ENCODE measurements at places on chromosomes 6 and 20.

DNA sequence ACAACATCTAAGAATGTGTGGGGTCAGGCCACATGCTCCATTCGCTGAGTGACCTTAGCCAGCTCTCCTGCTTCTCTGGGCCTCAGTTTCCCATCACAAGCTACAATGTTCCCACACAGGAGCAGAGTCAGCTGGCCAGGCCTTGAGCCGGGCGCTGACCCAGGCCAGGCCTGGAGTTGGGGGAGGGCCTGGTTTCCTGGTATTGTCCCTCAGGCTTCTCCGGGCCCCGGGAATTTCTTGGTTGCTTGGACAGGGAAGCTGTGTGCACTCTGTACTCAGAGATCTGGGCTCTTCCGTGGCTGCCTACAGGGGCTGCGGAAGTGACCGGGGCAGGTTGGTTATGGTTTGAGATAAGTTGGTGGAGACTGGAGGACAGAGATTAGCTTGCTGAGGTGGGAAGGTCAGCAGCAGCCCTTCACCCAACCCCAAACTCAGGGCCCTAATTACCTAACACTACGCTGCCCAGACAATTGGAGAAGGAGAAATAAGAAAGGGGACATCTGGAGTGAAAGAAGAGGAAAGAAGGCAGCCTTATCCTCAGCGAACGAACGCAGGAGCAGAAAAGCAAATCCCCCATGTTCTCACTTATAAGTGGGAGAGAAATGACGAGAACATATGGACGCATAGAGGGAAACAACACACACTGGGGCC is 6.2 kb downstream of the TGM2 start:
- no peak for DNase-seq

GRCh38 chr6:118709859-118710350 is 58.5 kb upstream of the CEP85L start:
- DNase-seq, result peak; percentile 54

DNA sequence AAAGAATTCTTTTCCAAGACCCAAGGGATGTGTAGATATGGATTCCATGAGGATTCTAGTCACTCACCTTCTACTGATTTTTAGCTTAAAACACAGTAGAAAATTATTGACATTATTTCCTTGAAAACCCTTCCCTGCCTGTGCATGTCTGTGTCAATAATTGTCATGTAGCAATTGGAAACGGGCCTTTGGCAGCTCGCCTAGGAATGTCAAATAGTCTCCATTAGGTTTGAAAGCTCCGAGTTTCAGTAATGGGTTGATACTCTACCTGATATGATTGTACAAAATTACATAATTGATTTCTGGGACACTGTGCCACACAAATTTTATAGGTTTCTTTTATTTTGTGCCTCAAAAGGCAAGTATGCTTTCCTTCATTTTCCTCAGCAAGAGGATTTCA is 515.2 kb upstream of the ARID1B start:
- DNase-seq, result no peak

GRCh38 chr20:2130062-2130591 is 28.5 kb downstream of the STK35 start:
- no peak for DNase-seq

GRCh38 chr6:131764350-131764749 is 43.5 kb upstream of the ENPP1 start:
- no peak for DNase-seq

DNA sequence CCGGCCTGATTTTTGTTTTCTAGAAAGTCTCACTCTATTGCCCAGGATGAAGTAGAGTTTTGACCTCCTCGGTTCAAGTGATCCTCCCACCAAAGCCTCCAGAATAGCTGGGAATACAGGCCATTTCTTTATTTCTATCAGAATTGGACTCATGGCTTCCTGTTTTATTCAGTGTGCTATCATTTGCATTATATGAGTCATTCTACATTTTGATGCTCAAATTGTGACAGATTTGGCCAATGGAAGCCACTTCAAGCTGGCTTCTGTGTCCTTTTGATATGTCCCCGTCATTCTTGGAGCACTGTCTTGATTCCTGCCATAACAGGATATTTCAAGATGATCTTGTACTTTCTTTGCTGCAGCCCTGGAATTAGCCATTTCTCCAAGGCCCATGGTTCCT is 75.1 kb downstream of the CNBD2 start:
- DNase-seq, result no peak

- DNase-seq, result no peak
Observed at GRCh38 chr6:121879149-121879548, 443.7 kb downstream of the GJA1 start.

DNA sequence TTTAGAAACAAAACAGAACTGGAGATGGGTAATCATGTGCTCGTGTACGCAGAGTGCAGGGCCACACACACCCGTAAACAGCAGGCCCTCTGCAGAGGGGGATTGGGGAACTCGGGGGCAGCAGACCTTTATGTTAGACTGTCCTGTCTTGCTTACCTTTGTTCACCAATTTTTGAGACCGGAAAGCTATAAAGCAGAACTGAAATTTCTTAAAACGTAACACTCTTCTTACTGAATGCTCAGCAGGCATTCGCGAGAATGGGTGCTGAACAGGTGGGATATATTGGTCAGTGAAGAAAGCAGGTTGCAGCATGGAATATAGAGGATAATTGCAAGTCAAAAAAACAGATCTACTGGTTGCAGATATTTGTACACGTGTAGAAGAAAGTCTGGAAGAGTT is 211.1 kb downstream of the BMP7 start:
- no peak for DNase-seq

GRCh38 chr6:168440520-168441433 is at the start of gene SMOC2:
Gene SMOC2 (plus strand): TSS chr6:168441184. CDS start chr6:168441371, 187 bp downstream.
- DNase-seq, result no peak

DNA sequence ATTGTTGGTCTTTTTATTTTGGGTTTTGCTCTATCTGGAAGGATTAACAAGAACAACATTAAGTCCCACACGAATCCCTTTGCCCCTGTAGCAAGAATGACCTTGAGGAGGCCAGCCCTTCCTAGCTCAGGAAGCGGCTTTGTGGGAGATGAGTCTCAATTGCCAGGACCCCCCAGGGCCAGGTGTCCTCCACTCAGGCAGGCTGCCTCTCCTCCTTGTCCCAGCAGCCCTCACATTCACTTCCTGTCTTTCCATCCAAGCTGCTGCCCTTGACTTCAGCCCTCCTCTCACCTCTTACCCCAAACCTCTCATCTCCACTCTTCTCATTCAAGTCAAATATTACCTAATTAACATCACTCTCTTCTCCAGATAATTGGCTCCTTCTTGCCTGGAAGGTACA is 22.6 kb upstream of the SYNDIG1 start:
- no peak for DNase-seq

DNA sequence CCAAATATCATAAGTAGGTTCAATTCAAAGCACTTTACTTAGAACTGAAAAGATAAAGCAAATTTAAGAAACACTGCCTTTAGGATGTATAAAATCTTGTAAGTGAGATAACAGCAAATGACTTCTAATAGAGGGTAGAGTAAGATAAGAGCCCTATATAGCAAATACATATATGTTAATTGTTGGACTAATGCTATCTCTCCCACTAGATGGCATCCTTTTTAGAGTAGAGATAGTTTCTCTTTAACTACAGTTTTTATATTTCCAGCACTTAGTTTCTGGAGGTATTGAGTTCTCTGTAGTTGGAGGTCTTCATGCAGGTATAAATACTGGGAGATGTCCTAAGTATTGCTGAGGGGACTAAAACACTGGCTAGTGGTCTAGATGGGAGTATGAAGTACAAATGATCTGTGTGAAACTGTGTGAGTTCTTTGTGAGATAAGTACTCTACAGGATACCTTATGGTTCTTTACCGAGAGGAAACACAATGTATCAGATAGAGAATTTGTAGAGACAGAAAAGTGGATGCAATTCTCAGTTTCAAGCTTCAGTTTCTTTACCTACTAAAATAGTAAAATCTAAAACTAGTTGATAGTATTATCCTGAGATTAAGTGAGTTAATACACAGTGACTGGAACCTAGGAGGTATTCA is 399.3 kb downstream of the KHDRBS2 start:
- DNase-seq, result no peak

DNA sequence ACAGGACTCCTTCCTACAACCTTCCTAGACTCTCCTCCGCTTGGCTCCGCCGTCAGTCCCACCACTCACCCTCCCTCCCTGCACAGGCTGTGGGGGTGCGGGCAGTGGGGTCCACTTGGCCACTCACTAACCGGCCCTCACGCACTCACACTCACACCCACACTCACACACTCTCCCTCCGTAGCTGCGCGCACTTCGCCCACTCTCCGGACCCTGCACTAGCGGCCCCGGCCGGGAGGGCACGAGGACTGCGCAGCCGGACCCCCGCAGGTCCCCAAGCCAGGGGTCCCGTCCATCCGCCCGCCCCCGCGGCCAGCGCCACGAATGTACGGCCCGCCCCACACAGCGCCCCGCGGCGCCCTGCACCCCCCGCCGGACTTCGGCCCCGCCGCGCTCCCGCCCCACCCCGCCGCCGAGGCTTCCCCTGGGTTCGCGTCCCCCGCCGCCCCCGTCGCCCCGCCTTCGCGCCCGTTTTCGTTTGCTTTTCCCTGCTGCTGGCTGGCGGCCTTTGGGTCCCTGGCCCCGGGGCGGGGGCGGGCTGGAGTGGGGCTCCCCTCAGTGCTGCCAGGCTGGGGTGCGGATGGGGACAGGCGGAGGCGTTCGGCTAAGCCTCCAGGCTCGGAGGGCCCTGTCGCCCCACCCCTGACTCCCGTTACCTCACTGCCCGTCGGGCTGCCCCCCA is 23.0 kb upstream of the SLC22A7 start:
- DNase-seq, result no peak

DNA sequence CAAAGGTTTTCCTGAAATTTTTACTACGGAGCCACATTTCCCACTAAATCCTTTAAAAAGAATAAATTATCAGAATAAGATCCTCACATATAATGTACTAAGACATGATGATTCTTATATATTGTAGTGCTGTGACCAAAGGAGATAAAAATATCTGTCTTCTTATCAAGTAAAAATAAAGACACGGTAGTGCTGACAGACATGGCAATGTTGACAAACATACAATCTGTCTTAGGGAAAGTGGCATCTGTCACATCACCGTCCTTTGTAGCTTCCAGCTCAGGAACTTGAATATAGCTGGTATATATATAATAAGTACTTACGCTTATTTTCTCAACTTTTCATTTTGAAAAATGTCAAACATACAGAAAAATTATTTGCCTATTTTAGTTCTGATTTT is 66.8 kb downstream of the NUDT3 start:
- DNase-seq, result no peak

DNA sequence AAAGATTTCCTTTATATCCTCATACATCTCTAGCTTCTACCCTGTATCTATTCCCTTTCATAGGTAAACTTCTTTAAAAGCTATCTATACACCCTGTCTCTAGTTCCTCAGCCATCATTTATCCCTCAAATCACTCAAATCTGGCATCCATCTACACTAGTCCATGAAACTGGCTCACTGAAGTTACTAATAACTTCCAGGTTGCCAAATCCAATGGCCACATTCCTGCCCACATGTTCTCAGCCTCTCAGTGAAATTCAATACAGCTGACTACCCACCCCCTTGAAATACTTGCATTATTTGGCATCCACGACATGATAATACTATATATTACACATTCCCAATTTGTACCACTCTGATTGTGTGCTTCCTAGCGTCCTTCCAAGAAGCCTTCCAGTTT is 8.7 kb downstream of the REPS1 start:
- no peak for DNase-seq

DNA sequence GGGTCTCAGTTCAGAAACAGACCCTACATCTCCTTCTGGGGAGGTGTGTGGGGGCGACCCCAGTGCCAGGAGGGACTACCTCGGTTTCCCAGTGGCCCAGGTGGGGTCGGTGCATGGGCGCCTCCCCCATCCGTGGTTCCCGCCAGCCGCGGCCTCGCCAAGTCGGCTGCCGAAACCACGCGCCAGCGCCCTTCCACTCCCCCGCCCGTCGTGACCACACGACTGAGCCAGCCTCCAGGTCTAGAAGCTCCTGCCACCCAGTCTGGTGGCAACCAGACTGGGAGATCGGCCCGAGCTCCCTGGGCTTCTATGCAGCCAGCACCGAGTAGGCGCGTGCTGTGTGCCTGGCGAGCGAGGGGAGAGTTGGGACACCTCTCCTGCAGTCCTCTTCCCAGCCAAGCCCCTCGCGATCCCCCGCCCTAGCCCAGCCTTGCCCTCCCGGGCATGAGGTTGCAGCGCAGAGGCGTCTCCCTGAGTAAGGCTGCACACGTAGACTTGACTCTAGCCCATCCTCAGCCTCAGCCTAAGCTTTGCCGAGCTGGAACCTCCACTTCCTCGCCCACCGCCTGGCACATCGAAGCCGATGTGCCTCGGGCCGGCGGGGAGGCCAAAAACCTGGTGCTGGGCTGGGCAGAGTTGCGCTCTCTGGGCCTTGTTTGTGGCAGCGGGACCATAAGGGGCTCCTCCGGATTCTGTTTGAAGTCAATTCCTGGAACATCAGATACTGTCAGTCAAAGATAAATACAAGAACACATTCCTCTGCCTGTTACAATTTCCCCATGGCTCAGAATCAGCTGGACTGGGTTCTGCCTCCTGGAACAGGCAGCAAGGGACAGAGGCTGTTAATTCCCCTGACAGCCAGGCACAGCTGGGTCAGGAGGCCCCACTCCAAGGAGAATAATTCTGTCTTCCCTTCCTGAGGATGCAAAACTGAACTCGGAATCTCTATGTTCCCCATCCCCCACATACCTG is 1.5 kb upstream of the CPNE5 start:
- no peak for DNase-seq

GRCh38 chr6:105648276-105648675 is 245.4 kb upstream of the PREP start:
- no peak for DNase-seq

DNA sequence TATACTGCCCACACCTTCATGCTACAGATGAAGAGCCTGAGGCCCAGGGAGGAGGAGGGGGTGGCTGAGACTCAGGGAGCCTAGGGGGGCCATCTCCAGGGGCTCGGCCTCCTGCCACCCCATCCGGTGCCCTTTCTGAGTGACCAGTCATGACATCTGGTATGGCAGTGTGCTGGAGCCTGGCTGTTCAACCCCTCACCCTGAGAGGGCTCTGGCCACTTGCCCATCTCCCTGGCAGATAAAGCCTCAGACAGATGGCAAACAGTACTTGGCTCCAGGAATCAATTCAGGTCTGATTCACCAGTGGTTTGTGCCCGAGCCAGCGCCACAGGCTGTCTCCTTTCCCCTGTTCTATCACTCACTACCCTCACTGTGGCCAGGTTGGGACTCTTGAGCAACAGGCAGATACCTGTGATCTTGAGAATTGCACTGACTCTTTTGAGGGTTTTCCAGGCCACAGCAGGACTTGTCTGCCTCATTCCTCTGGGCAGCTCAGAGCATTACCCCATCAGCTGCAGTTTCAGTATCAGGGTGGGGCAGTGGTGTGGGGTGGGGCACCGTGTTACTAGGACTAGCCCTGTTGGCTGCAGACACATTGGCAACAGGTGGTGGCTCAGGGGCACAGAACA is 22.8 kb downstream of the SRSF3 start:
- DNase-seq, result no peak

- no peak for DNase-seq
Observed at GRCh38 chr6:31861919-31862343, 690 bp downstream of the NEU1 start.

- no peak for DNase-seq
Observed at GRCh38 chr6:121961619-121962125, 437.8 kb upstream of the HSF2 start.

Data from stimulated activated CD8-positive, alpha-beta memory T cell treated with anti-CD3 and anti-CD28 coated beads, Interleukin-2, amount 100 ng/mL, for 48 hours (primary cell).